ENCODE measurements at places on chromosomes 13 and 19.

- DNase-seq = peak; percentile 22
Measured at GRCh38 chr13:43356567-43356966, 333.2 kb downstream of the DNAJC15 start.

- DNase-seq = no peak
Measured at GRCh38 chr19:29566496-29567054, 39.5 kb upstream of the POP4 start.

DNA sequence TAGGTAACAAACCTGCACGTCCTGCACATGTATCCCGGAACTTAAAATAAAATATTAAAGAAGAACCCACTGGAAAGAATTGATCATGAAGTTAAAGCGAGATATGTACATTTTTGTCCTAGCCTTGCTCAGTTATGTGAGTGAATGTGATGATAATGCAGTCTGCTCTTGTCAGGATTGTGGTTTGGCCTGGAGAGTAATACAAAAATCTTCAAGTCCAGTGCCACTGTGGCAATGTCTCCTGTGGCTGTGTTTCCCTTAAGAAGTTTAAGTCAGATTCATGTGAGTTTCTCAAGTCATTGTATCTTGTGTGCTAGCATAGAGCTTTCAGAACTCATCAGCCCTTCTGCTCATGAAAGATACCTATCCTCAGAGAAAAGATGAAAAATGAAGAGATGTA is 18.0 kb upstream of the ITGBL1 start:
- DNase-seq = no peak

DNA sequence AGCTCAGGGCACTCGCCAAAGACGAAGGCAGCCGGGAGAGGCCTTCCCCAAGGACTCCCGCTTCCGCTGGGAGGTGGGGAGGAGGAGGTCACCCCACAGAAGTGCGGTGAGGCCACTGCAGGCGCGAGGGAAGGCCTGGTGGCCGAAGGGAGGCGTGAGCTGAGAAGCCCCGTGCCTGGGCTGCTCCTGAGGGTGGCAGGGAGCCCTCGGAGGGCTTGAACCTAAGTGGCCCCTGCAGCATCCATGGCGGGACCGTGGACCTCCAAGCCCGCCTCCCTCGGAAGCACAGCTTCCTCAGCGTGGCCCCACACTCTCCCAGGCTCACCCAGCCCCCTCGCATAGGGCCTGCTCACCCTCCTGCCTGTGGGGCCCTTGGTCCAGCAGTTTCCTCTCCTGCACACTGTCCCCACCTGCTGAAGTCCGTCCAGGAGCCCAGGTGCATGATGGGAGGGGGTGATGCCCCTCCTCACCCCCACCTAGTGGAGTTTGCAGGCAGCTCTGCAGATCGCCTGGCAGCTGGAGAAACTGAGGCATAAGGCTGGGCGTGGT is 25.9 kb downstream of the EFNA2 start:
- no peak for DNase-seq

DNA sequence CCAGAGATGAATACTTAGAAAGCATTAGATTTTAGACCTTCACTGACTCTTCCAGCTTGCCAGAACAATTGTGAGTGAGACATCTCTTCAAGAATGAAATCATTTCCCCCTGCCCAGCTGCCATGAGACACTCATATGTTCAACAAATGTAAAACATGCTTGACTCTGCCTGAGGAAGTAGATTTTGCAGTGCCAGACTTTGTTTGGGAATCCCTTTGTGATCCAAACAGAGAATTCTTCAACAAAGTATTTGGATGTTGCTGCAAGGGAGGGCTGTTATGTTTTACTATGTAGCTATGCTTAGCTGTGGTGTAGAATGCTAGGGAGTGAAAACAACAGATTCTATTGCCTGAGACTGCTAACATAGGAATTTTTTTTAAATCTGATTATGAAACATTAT is 416.4 kb downstream of the DCT start:
- DNase-seq = no peak

- peak; percentile 56 for DNase-seq
Measured at GRCh38 chr13:42047561-42048341, 697 bp upstream of the DGKH start.

DNA sequence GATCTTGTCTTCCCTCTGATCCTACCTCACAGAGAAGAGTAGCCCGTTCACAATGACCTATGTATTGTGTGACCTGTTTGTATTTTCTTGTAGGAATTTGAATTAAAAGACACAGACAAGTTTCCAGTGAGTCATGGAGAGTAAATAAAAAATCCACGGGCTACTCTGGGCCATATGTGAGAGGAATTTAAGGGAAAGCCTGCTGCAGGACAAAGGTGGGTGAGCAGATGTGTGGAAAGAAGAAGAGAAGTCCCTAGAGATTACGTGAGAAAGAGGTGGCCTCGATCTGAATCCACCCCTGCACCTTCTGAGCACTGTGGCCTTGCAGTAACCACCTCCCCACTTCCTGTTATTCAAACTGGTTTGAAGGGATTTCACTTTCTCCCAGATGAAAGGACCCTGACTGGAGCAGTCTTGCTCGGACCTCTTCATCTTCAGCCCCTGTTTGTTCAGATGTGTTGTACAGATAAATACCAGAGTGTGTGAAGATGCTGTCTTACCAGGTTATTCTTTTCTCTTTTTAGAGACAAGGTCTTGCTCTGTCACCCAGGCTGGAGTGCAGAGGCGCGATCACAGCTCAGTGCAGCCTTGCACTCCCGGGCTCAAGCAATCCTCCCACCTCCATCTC is 205.4 kb downstream of the PDS5B start:
- DNase-seq = no peak

GRCh38 chr19:39106194-39106593 is 19.4 kb upstream of the PAK4 start:
- no peak for DNase-seq

DNA sequence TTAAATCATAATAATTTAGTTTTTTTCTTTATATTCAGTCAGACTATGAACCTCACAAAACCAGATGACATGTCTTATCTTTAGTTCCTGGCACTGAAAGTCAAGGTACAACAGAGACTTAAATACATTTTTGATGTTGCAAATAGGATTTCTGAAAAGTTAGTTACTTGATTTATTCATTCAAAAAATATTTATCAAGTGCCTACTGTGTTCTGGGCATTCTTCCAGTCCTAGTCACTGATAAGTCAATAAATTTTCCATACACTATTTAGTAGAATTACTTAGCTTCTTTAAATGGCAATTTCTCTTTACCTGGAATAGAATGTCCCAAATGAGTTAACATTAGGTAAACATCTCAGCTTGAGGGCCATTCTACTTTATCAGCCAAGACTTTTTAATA is 938.3 kb upstream of the PCDH9 start:
- DNase-seq = no peak

DNA sequence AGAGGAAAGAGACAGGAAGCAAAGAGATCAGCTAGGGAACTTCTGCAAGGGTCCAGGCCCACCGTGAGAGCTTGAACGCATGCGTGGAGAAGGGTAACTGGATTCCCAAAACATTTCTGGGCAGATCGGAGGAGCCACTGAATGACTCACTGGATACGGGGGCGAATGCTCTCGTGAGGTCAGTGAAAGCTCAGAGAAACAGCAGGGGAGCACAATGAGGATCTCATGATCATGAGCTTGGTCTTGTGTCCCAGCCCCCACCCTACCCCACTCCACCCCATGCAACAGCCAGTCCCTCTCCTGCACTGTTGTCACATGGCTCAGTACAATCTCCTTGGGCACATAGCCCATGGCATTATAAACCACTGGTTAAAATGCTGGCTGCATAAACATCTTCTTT is 40.6 kb downstream of the DCLK1 start:
- DNase-seq = no peak

- DNase-seq = peak; percentile 69
Measured at GRCh38 chr13:29858667-29859066, 8.2 kb upstream of the UBL3 start.

- peak; percentile 26 for DNase-seq
Measured at GRCh38 chr19:14149509-14149994, 13.2 kb upstream of the ASF1B start.

GRCh38 chr13:100854006-100854405 is 179.4 kb upstream of the TMTC4 start:
- DNase-seq = no peak

GRCh38 chr13:75425216-75426009 is 56.6 kb downstream of the TBC1D4 start:
- DNase-seq = no peak

DNA sequence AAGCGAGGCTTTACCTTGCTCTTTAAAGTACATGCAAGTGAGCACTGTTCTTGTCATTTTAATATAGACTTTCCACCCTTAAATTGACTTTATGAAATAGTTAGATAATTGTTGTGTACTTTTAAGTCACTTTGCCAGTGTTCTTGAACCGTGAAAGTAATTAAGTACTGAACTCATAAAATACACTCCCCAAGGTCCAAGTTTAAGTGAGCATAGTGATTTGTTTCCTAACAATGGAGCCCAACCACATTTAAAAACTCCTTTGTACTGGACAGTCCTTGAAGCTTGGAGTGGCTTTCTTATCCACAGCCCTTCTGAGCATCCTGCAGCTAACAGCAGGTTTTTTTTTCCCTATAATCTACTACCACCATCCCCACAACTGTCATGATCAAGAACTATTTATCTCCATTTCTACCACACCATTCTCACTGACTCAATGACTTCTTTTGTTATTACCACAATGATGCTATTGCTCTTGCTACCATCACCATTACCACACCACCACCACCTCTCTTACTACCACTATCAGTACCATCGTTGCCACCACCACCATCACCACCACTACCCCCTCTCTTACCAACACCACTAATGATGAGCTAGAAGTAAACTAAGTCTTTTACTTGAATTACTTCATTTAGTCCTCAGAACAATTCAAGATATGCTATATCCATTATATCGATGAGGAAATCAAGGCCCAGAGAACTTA is 452.6 kb downstream of the DIAPH3 start:
- DNase-seq = no peak

DNA sequence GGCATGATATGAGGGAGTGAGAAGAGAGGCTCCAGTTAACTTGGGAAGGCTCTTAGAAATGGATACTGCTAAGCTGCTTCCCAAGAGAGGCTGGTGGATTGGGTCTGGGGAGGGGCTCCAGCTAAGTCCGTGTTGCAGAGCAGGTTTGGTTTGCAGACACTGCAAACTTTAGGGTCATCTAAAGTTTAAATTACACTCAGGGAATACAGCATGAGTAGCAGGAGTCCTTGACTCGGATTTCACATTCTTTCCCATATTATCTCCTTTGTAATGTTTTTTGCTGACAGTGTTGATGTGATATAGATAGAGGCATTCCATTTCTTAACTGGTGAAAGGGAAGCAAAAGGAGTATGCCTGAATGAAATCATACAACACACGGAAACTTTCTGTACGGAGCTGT is 31.9 kb downstream of the SGCG start:
- DNase-seq = no peak

DNA sequence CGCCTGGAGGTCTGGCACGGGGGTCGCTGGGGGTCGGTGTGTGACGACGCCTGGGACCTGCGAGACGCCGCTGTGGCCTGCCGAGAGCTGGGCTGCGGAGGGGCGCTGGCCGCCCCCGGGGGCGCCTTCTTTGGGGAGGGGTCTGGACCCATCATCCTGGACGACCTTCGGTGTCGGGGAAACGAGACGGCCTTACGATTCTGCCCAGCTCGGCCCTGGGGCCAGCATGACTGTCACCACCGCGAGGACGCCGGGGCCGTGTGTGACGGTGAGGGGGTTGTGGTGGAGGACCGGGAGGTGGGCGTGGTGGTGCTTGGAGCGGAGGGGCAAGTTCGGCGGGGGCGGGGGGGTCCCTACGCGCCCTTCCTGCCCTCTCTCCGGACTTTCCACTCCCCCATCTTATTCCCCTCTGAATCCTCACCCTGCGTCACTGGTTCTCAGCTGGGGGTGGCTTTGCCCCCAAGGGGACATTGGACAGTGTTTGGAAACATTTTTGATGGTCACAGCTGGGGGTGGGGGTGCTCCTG is 5.5 kb downstream of the SSC5D start:
- DNase-seq = no peak

DNA sequence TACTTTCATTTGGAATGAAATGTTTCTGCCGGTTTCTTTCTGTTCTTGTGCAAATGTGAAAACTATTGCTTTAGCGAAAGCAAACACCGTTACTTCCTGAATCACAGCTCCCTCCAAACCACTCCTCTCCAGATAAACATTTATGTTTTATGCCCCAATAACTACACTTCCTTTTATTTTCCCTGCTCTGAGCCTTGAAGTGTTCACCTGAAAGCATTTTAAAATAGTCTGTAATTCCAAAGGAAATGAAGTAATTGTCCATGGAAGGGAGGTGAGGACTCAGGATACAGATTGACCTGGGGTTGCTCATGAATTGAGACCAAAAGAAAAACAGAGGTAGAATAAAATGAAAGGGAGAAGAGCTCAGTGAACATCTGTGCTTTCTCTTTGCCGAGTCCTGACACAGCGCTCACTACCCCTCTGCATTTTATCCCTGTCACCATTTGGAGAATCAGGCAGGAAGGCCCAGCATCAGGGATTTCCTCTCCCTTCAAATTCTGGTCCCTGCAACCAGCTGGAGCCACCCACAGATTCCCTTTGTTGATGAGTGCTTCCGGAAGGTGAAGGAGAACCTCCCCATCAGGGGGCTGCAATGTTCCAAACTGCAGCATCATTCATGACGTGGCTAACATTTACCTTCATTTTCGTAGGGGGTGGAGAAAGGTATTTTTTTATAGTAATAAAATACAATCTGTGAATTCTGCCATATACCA is 171.9 kb downstream of the ITGBL1 start:
- DNase-seq = peak; percentile 27

DNA sequence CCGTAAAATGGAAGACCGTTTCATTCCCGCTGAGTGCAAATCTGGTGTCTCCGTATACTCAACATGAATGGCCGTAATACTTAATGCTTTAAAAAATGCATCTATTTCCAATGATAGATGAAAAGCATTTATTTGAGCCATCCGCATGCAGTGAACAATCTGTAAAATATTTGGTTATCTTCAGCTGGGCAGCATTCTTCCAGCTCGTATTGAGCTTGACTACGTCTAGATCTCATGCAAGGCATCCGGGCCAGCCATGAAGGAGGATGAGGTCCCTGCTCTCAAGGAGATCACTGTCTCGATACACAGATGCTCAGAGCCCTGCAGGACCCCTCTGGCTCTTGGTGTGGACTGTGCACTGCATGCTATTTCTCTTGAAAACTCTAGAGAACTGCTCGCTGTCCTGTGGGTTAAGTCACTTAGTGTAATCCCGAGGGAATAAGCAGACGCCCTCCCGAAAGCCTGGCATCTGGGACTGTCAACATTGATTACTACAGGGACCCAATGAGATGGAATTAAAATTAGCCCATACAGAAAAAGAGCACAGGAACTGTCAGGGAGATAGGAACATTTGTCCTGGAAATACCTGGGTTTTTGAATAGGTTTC is 112.4 kb upstream of the RNF113B start:
- no peak for DNase-seq

DNA sequence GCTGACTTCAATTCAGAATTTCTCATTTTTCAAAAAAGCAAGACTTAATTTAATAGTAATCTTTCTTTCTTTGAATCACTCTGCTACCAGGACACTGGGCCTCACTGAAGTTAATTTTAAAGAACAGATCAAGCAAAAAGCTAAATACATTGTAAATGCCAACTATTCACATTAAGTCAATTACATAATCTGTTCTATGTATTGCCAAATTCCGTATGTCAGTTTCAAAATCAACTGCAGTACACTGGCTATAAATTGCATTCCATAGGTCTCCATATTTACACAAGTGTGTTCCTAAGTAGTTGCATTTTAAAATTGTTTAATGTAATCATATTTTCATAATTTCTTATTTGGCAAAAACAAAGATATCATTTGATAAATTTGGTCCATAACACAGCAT is 10.1 kb downstream of the FOXO1 start:
- DNase-seq = no peak

GRCh38 chr19:18391509-18392075 is 5.6 kb downstream of the GDF15 start:
- DNase-seq = peak; percentile 7

GRCh38 chr13:38824342-38824741 is 137.5 kb downstream of the FREM2 start:
- no peak for DNase-seq

Data from suppressor macrophage treated with lipopolysaccharide for 1 hour (primary cell).